ENCODE measurements at places on chromosomes 6 and 20. TPM values are rescaled to one million over a fixed set of nuclear protein-coding genes. Genes with fewer than 3 reads are reported as not detected.

DNA sequence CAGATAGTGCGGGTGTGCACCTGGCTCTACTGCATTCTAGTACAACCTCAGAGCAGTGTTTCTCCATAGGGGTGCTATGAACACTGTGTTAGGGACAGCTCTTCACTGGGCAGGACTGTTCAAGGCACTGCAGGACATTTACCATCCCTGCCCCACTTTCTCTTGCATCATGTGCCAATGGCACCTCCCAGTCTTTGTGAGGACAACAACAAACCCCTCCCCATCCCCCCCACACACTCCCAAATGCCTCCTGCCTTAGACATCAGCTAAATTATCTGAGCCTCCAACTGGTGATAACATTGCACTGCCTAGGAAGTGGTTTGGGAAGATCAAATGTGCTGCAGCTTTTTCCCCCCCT lies 98.9 kb downstream of the FYN start:
- DNase-seq, result no peak
- H3K4me1 ChIP-seq, result peaks cover 11% of the 10 kb centered on the region
- H3K36me3 ChIP-seq, result peaks cover 22% of the 10 kb centered on the region
- H3K4me3 ChIP-seq, result no peak overlapping the region
- no peak overlapping the region for H3K27ac ChIP-seq

- no peaks in the 10 kb centered on the region for H3K36me3 ChIP-seq
- H3K27ac ChIP-seq, result no peak overlapping the region
- H3K4me1 ChIP-seq, result peaks cover 6% of the 10 kb centered on the region
- H3K27me3 ChIP-seq, result no peaks in the 10 kb centered on the region
These were observed 61.4 kb downstream of the TXLNB start for GRCh38 chr6:139230391-139230840.

DNA sequence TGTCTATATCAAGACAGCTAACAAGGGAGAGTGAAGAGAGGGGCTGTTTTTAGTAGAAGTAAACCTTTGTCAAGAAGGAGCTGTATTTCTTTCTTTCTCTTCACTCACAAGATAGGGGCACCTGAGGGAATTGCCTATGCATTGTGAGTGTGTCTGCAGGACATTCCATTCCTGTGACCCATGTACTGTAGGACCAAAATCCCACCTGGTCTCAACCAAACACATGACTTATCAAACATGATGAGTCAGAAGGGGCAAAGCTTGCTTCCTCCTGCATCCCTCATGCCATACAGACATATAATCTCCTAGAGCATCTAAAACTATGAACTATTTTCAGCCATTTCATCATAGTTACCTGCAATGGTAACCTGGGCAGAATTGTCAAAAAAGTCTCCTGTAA lies 21.8 kb downstream of the PKHD1 start:
- no peak overlapping the region for H3K4me3 ChIP-seq
- no peak for DNase-seq
- H3K36me3 ChIP-seq, result no peaks in the 10 kb centered on the region
- H3K27me3 ChIP-seq, result no peaks in the 10 kb centered on the region
- H3K4me1 ChIP-seq, result peaks cover 7% of the 10 kb centered on the region
- no peak overlapping the region for H3K27ac ChIP-seq

DNA sequence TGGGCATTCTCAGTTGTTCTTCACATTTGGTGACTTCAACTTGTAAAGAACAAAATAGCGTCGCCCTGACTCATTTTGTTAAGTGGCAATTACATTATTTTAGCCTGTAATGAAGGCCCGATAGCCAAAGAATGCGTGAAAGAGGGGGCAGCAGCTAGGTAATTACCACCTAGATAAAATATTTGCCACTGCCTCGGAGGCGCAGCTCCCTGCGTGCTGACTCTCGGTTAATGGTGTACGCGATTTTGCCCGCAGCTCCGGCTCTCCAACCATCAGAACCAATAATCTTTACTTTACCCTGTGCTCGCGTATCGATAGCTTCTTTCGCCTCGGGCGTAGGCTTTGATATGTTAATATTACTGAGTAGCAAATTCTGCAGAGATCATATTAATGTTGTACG lies 8.7 kb downstream of the TFAP2D start:
- no peak for DNase-seq
- H3K27ac ChIP-seq, result no peak overlapping the region
- no peak overlapping the region for H3K4me3 ChIP-seq
- H3K36me3 ChIP-seq, result no peaks in the 10 kb centered on the region
- no peaks in the 10 kb centered on the region for H3K4me1 ChIP-seq
- peaks cover 52% of the 10 kb centered on the region for H3K27me3 ChIP-seq

GRCh38 chr6:150723857-150724256 lies 124.2 kb downstream of the PLEKHG1 start:
- no peaks in the 10 kb centered on the region for H3K27me3 ChIP-seq
- H3K36me3 ChIP-seq, result peaks cover 40% of the 10 kb centered on the region
- peaks cover 66% of the 10 kb centered on the region for H3K4me1 ChIP-seq

- peaks cover 13% of the 10 kb centered on the region for H3K4me1 ChIP-seq
- no peak overlapping the region for H3K27ac ChIP-seq
- H3K4me3 ChIP-seq, result no peak overlapping the region
These were observed 69.5 kb upstream of the SULF2 start for GRCh38 chr20:47854687-47855212.

- no peaks in the 10 kb centered on the region for H3K27me3 ChIP-seq
- H3K27ac ChIP-seq, result no peak overlapping the region
- H3K36me3 ChIP-seq, result no peaks in the 10 kb centered on the region
- no peak for DNase-seq
- H3K4me3 ChIP-seq, result no peak overlapping the region
- H3K4me1 ChIP-seq, result peaks cover 70% of the 10 kb centered on the region
These were observed 42.2 kb upstream of the TNFAIP3 start for GRCh38 chr6:137824896-137825295.

- no peaks in the 10 kb centered on the region for H3K36me3 ChIP-seq
- peak overlapping the region; percentile 57 for H3K4me3 ChIP-seq
- H3K4me1 ChIP-seq, result peaks cover 53% of the 10 kb centered on the region
- no peaks in the 10 kb centered on the region for H3K27me3 ChIP-seq
- no peak for DNase-seq
- H3K27ac ChIP-seq, result peak overlapping the region; percentile 13
These were observed 9.4 kb upstream of the ARMC12 start for GRCh38 chr6:35727231-35727934.

DNA sequence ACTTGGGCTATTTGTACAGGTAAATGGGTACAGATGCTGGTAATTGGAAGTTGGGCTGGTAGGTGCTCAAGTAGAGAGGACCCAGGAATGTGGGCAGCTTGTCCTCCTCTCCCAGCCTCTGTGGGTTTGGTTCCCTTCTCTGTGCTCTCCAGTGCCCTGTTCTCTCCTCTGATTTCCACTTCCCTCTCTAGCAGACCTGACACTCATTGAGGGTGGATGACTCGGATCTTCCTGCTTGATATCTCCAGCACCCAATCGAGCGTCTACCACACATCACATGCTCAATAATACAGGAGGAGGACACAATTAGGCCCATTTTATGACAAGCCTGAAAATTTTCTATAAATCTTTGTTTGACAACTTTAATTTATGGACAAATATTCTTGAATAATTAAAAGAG lies 23.7 kb downstream of the CST1 start:
- H3K36me3 ChIP-seq, result no peaks in the 10 kb centered on the region
- H3K27me3 ChIP-seq, result no peaks in the 10 kb centered on the region
- H3K4me1 ChIP-seq, result no peaks in the 10 kb centered on the region
- no peak overlapping the region for H3K4me3 ChIP-seq
- no peak for DNase-seq
- no peak overlapping the region for H3K27ac ChIP-seq

- peaks cover 27% of the 10 kb centered on the region for H3K27me3 ChIP-seq
- no peaks in the 10 kb centered on the region for H3K36me3 ChIP-seq
- H3K4me1 ChIP-seq, result no peaks in the 10 kb centered on the region
- H3K4me3 ChIP-seq, result no peak within 1 kb of the TSS
- H3K27ac ChIP-seq, result no peak within 1 kb of the TSS
These were observed at the start of gene PI3 for GRCh38 chr20:45174434-45175364. PI3 (plus strand) TSS chr20:45174902; CDS start chr20:45174923, 21 bp downstream.

GRCh38 chr6:109117346-109118035 lies 22.2 kb downstream of the CEP57L1 start:
- peak overlapping the region; percentile 17 for H3K4me3 ChIP-seq
- no peak for DNase-seq
- peaks cover 45% of the 10 kb centered on the region for H3K4me1 ChIP-seq
- peak overlapping the region; percentile 57 for H3K27ac ChIP-seq

GRCh38 chr20:62886709-62887058 lies 25.1 kb upstream of the TCFL5 start:
- H3K36me3 ChIP-seq, result peaks cover 60% of the 10 kb centered on the region
- no peaks in the 10 kb centered on the region for H3K4me1 ChIP-seq
- H3K27ac ChIP-seq, result peak overlapping the region; percentile 46
- no peak for DNase-seq
- no peak overlapping the region for H3K4me3 ChIP-seq
- no peaks in the 10 kb centered on the region for H3K27me3 ChIP-seq

DNA sequence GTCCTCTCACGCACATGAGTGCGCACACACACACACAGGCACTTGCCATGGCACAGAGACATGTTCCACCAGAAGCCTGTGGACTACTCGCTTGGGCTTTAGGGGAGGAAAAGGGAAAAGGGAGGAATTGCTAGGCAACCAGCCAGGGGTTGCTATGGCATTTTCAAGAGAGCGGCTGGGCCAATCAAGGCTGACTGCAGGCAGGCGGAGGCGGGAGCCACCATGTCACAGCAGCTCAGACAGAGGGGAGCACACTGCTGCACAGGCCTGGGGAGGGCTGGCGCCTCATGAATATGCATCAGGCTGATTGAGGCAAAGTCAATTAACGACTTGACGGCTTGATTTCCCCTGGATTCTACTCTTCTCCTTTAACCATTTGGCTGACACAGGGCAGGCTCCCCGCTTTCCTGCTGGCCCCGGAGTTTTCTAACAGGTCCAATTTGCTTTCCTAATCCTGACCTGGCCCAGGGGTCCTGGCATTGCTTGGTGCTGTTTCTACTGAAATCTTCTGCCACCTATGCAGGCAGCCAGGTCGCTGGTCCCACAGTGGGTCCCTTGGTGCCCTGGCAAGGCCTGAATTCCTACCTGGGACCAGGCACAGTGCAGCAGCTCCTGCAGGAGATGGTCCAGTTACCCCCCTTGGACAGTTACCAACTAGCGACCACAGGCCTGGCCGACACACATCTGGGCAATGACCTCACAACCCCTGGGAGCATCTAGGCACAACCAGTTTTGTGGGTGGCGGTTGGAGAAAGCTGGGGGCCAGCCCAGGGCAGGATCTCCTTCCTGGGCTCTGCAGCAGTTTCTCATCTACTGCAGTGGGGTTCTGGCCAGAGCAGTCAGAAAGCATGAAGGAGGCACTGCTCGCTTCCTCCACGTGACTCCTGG lies 52.1 kb downstream of the YTHDF1 start:
- H3K4me1 ChIP-seq, result no peaks in the 10 kb centered on the region
- no peak for DNase-seq
- no peaks in the 10 kb centered on the region for H3K36me3 ChIP-seq
- peaks cover 7% of the 10 kb centered on the region for H3K27me3 ChIP-seq
- H3K27ac ChIP-seq, result no peak overlapping the region

DNA sequence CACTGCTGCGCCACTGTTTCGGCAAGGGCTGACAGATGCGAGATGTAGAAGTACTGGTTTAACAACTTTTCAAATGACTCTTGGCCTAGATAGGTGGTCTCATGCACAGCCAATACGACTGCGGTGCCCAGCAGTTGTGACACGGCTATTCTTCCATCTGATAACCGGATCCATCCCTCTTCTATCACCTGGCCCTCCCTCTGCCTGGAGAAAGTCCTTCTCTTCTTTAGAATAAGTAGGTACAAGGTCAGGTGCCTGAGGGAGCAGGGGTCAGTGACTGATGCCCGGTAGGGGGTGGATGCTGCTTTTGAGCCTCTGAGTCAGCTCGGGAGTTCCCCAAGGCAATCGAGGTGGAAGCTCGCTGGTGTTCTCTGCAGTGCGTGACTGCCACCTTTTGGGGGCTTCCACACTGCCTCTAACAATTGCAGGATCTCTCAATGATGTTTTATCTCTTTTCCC lies 166.8 kb upstream of the GRIK2 start:
- no peak overlapping the region for H3K27ac ChIP-seq
- no peaks in the 10 kb centered on the region for H3K27me3 ChIP-seq
- no peak overlapping the region for H3K4me3 ChIP-seq
- no peak for DNase-seq

DNA sequence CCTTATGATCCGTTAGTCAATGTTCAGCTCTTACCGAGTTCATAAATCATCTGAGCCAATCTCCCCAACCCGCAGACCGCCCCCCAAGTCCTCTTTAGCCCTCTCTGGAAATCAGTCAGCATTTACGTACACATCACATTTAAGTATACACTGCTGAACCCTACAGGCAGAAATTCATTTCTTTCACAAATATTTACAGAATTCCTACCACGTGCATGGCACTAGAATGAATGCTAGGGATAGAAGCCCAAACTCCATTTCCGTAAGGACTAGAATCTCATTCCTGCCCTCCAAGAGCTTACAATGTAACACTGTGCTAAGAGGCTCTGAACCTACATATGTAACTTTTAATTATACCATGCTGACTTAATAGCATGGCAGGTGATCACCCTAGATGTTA lies 1.8 kb downstream of the OSER1 start:
- peak overlapping the region; percentile 98 for H3K4me3 ChIP-seq
- peak overlapping the region; percentile 98 for H3K27ac ChIP-seq
- no peaks in the 10 kb centered on the region for H3K27me3 ChIP-seq
- no peak for DNase-seq
- H3K36me3 ChIP-seq, result peaks cover 38% of the 10 kb centered on the region
- H3K4me1 ChIP-seq, result peaks cover 65% of the 10 kb centered on the region

DNA sequence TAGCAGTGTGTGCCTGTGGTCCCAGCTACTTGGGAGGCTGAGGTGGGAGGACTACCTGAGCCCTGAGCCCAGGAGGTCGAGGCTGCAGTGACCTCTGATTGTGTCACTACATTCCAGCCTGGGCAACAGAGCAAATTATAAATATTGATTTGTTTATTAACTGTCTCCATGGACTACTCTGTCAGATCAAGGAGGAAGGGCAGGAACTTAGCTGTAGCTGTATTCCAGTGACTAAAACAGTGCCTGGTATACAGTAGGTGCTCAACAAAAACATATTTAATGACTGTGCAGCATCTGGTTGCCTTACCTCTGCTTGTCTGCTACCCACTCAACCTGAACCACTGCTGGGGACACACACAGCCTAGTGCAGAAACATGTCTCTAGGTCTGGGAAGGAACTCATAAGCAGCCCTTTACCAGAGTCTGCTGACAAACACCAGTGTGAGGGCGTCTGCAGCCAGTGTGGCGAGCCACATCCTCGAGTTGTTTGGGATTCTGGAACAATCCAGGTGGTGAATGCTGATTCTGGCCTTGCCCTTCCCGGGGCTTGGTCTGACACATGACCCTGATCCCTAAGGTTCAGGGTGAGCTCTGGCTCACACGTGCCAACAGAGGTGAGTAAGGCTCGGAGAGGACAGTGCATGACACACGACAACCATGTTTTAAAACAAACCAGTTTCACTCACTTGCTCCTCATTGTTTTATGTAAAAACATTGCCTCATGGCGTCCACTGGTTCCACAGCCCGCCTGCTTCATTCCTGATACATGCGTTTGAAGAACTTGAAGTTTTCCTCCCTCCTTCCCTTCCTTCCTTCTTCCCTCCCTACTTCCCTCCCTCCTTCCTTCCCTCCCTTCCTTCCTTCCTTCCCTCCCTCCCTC lies 117.9 kb upstream of the ZNF217 start:
- no peak overlapping the region for H3K27ac ChIP-seq
- H3K36me3 ChIP-seq, result no peaks in the 10 kb centered on the region
- peaks cover 49% of the 10 kb centered on the region for H3K4me1 ChIP-seq
- no peak for DNase-seq

Gene POPDC3
- not detected for total RNA-seq

Gene NCOA7
- total RNA-seq, result 29.2 TPM

Gene CYP21A2
- total RNA-seq, result 0.10 TPM

Gene TMEM242
- total RNA-seq, result 17.6 TPM

Gene SLPI
- total RNA-seq, result not detected

Gene SLC39A7
- total RNA-seq, result 31.7 TPM

Gene SPTLC3
- not detected for total RNA-seq

Gene RSPH3
- total RNA-seq, result 1.9 TPM

Gene UBE3D
- 7.0 TPM for total RNA-seq

Gene RSPH4A
- total RNA-seq, result 0.39 TPM

Gene FAM83D
- 1.2 TPM for total RNA-seq
